ENCODE measurements at places on chromosomes 2 and 18. TPM values are rescaled to one million over a fixed set of nuclear protein-coding genes. Genes with fewer than 3 reads are reported as not detected.

The SCN2A gene
- total RNA-seq: under 0.01 TPM

The LIMS4 gene
- total RNA-seq: 20.8 TPM

The RNU2-63P gene
- total RNA-seq: not detected

The ALK gene
- not detected for total RNA-seq

The UGT1A4 gene
- total RNA-seq: not detected

All from dermis microvascular lymphatic vessel endothelial cell (primary cell).